ENCODE measurements at places on chromosomes 16 and 17. TPM values are rescaled to one million over a fixed set of nuclear protein-coding genes. Genes with fewer than 3 reads are reported as not detected.

GRB7 gene
- 0.13 TPM for total RNA-seq

RAB37 gene
- total RNA-seq: 0.33 TPM

NPIPB2 gene
- total RNA-seq: 7.3 TPM

ZDHHC1 gene
- 8.1 TPM for total RNA-seq

VAT1L gene
- total RNA-seq: 0.17 TPM
